BJ (cell line): ENCODE measurements at places on chromosomes 1 and 21. TPM values are rescaled to one million over a fixed set of nuclear protein-coding genes. Genes with fewer than 3 reads are reported as not detected.

Gene OLFM3
- not detected in 2 replicates for polyA plus RNA-seq

Gene KLHDC9
- 3.9 and 5.8 TPM in 2 replicates for polyA plus RNA-seq

DNA sequence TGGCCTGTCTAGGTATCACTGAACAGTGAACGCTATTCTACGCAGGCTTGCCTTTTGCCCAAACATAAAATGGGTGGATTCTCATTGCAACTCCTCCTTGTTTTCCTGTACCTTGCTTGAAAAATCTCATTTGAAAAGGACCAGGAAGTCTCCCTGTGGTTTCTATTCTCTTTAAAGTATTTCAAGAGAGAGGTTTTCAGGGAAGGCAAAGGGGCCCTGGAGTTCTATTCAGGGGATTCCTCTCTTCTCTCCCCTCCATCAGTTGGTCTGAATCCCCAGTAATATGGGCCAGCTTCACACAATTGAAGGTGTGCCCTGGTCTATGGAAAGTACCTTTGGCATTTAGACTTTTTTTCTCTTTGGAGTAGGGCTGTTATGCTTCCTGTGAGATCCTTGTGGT, 311.3 kb downstream of the RGS7 start:
- DNase-seq: no peak

- DNase-seq: no peak
Observed at GRCh38 chr1:218867941-218868626, 305.6 kb upstream of the LYPLAL1 start.

GRCh38 chr1:98493469-98493868, 168.1 kb upstream of the SNX7 start:
- no peak for DNase-seq
